Uterus (tissue), 4 donors: ENCODE measurements at places on chromosomes 5 and 9. TPM values are rescaled to one million over a fixed set of nuclear protein-coding genes. Genes with fewer than 3 reads are reported as not detected.

P4HA2 gene
- 76.3 TPM for total RNA-seq

KCNT1 gene
- total RNA-seq: 0.52 TPM

FOXD4L6 gene
- not detected for total RNA-seq

NUTM2F gene
- not detected for total RNA-seq

GMCL2 gene
- total RNA-seq: not detected

DOCK8 gene
- total RNA-seq: 9.2 TPM

DNA sequence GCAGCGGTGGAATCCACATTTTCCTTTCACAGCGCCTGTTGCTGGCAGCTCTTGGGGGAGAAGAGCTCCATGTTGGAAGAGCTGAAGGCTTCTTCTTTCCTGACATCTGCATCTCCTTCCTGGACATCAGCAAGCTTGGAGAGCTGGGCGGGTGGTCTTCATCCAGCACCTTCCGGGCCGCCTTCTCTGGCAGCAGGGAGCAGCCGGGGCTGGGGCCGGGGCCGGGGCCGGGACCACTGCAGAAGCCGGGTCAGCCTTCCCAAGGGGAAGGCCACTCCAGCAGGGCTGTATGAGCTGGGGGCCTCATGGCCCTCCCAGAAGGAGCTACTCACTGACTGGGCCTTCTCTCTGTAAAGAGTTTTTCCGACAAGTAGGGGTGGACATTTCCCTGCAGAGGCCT lies 787.5 kb downstream of the TLE4 start:
- DNase-seq: no peak

- DNase-seq: no peak
Observed at GRCh38 chr5:58641533-58641932, 58.7 kb downstream of the RAB3C start.

- no peak for DNase-seq
Observed at GRCh38 chr9:81685763-81686613, 3.4 kb downstream of the TLE1 start.

DNA sequence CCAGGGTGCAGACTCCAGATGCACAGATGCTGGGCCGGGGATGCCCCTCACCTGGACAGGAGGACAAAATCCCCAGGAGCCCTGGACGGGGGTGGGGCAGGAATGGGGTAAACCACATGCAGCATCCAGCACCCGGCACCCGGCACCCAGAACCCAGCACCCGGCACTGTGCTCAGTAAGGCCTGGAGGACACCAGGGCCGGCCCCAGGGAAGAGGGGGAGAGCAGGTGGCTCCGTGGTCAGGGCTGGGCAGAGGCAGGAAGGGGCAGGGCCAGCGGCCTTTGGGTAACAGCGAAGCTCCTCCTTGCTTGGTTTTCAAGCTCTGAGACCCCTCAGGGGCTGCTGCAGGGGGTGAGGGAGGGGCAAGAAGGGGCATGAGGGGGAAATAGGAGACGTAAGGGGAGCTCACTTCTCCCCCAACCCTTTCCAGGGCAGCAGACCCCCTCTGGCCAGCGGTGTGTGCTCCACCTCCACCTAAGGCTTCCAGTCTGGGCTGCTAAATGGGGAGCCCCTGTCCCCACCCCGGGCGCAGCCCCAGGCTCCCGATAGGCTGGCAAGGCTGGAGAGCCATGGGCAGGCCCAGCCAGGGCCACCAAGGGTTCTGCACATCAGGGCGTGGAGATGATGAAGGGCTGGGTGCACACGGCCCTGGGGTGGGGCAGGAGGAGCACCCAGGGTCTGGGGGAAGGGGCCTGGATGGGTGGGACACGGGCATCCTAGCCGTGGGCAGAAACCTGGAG lies 17.8 kb upstream of the SLC6A19 start:
- DNase-seq: no peak

GRCh38 chr5:6202149-6202967 lies 176.0 kb downstream of the MED10 start:
- no peak for DNase-seq

DNA sequence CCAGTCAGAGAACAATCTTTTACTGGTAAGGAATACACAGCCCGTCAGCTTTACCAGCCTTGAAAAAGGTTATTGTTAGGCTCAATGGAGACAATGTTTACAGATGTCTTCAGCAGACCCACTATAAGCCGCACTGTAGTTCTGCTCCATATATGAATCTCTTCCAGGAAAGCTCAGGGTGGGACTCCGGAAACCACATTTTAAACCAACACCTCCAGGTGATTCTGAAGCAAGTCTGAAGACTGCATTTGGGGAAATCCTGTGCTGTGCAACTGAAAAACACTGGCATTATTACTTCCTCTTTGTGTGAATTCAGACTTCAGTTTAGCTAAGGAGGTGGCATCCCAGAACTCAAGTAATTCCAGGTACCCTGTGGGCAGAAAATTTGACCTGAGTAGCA lies 3.5 kb downstream of the GZMK start:
- DNase-seq: no peak
